ENCODE measurements at places on chromosomes 5 and 9.

- no peak for DNase-seq
Measured at GRCh38 chr9:16120231-16120641, 567.4 kb downstream of the CCDC171 start.

DNA sequence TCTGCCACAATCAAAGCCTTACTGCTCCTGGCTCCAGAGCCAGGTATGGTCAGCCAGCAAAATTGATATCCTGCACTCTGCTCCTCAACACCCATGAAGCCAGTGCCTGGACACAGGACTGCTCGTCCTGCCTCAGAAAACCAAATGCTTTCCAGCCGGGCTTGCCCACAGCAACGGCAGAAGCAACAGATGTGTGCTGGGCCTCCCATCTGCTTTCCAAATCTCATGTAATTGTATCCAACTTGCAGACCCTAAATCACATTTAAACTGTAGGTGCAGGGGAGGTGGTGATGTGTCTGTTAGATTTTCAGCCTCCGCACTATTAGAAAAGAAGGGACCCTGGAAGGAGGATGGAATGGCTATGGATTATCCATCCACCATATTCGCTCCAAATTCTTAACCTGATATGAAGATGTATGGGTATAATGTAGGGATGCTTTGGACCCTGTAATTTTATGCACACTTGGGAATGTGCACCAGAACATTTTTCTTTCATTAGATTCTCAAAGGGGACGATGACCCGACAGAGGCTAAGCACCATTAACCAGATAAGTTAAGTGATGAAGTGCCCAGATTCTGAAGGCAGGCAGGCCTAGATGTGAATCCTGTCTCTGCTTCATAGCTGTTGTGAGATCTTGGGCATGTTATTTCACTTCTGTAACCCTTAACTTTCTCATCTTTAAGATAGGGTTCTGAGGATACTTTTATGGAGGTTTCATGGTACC, 58.2 kb downstream of the EXOSC2 start:
- no peak for DNase-seq

- DNase-seq, result peak; percentile 84
Measured at GRCh38 chr5:34854459-34855174, 15.7 kb downstream of the TTC23L start.

GRCh38 chr9:135463140-135463539, 16.4 kb upstream of the PPP1R26 start:
- no peak for DNase-seq

- DNase-seq, result peak; percentile 11
Measured at GRCh38 chr5:29950416-29951145, 1242.9 kb upstream of the CDH6 start.

GRCh38 chr9:124066783-124067577, 55.4 kb downstream of the LHX2 start:
- DNase-seq, result no peak

DNA sequence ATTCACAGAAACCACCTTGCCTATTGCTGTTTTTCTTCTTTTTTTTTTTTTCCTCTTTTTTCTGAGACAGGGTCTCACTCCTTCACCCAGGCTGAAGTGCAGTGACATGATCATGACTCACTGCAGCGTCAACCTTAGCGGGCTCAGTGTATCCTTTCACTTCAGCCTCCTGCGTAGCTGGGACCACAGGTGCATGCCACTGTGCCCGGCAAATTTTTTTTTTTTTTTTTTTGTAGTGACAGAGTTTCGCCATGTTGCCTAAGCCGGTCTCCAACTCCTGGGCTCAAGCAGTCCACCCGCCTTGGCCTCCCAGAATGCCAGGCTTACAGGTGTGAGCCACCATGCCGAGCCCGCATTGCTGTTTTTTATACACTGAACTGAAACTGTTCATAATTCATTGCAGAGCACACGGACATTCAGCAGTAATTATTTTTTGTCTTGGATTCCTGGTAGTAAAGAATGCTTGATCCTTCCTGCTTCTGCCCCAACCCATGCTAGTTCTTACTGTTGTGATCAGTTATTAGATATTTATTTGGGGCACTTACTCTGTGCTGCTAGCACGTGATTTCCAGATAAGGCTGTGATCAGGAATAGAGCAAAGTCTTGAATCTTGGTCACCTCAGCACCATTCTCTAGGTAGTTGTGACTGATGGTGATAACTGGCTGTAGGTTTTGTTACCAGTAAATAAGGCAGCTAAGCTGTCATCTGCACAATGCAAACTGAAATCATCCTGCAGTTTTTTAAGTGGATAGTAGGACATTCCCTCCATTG, 14.0 kb downstream of the MAP3K1 start:
- no peak for DNase-seq

- no peak for DNase-seq
Measured at GRCh38 chr5:143635146-143635752, 176.7 kb upstream of the HMHB1 start.

DNA sequence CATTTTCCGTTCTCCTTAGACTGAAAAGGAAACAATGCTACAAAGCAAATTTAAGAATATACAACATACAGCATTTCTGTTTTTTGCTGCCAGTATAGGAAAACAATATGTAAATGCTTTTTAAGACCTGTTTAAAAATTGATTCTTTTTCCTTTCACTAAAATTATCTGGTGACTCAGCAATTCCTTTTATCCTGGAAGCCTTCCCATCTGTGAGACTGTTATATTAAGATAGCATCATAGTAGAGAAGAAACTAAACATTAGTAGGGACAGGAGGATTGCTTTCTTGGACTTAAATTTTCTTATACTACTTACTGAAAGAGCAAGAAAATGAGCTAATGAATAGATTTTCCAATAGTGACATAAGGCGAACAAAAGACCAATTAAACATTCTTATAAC, 30.0 kb upstream of the GPR21 start:
- no peak for DNase-seq

Data from NCI-H1092 (cell line).